ENCODE measurements at places on chromosomes 12 and 14.

DNA sequence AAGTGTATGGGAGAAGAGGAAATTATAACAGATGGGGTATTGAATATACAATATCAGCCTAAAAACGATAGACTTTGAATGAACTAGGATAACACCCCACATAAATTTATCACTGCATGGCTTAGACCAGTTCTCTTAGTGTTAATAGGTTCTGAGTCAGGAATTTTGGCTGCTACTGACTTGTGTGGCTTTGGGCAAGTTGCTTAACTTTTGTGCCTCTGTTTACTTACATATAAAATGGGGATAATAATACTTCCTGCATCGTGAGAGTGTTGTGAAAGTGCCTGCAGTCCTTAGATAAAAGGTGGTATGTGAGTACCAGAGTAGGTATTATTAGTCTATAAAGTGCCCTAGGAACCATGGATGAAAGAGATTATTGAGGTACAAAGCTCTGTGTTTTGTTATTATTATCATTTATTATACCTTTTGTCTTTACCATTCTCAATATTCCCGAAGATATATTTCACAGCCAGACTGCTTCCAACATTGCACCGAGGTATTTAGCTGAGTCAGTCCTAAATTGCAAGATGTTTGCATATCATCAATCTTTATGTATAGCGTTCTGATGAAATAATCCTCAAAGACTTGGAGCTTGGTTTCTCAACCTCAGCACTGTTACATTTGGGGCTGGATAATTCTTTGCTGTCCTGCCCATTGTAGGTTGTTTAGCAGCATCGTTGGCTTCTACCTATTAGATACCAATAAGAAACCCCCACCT is 2.3 kb upstream of the PAWR start:
- no peak for DNase-seq

- no peak for DNase-seq
Observed at GRCh38 chr14:24808412-24808811, 174.4 kb upstream of the GZMB start.

GRCh38 chr12:95326445-95326844 is 108.8 kb downstream of the VEZT start:
- DNase-seq = no peak

DNA sequence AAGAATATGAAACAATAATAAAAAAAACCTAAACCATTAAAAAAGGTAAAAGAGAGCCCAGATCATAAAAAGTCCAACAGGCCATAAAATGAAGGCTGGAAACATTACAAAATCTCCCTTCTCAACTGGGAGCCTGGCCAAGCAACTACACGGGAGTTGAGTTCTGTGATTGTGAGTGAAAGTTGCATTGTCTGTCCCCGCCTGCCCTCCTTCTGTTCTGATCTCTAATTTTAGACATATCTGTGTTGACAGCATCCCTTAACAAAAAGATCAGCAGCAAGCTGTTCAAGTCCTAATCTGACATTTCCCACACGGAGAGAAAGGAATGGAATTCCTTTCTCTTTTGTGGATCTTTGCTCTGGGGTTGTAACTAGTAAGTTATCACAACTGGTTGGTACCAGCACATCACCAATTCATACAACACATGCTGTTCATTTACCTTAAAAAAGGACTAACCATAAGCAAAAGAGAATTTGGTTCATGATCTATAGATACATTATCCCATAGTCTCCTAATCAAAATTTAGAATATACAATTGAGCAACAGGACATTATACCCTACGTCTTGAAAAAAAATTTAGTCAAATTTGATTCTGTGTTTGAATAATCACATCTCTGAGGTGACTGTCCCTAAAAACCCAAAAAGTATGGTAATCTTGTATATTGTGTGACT is 205.1 kb upstream of the GZMB start:
- DNase-seq = no peak

- no peak for DNase-seq
Observed at GRCh38 chr14:22380571-22381407, 208.2 kb downstream of the DAD1 start.

DNA sequence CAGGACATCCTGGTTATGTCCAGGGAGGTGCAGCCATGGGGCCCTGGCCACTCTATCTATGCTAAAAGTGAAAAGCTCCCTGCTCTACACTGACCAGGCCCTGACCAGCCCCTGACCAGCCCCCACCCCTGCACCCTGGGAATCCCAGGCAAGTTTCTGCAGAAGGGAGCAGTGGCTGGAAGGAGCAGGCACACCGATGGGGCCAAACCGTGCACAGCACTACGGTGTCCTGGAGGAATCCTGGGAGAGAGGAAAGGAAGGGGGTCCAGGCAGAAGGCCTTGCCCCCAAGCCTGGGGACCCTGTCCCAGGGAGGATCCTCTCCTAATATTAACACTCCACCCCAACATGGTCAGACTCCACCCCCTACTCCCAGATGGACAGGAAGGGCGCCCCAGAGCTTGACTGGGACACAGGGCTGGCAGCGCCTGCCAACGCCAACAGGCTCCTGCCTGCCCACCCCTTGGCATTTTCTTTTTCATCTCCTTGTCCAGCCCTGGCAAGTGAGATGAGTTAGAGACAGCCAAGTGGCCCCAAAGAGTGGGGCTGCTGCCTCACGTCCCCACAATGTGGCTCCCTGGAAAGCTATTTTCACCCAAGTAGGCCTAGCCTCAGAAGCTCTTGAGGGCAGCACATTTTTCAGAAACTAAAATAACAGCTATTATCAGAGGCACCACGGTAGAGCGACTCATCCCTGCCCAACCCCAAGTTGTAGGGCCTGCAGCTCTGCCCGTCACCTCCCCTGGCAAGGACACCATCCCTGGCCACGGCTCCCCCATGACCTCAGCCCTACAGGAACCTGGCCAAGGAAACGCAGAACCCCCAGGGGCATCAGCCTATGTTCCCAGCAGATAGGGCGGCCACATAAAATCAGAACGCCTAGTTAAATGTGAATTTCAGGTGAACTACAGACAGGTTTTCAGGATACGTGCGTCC is 82.6 kb downstream of the SCARB1 start:
- DNase-seq = no peak

- DNase-seq = no peak
Observed at GRCh38 chr12:25785134-25785533, 173.3 kb upstream of the RASSF8 start.

DNA sequence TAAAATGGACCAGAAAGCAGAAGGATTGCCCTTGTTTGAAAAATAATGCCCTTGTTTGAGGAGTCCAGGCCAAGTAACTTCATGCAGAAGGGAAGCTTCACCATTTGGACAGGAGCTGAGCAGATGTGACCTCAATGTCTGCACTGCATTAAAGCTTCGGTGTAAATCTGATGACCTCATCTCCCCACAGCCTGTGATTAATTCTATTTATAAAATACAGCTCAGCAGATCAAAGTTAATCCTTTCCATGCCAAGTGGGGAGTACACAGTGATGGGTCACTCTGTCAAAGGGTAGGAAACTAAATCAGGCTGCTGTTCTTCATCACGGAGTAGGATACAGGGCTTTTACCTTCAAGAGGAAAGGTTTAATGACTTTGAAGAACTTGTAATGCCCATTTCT is 533.7 kb downstream of the RPS29 start:
- DNase-seq = no peak

GRCh38 chr14:79831195-79831892 is 380.0 kb downstream of the DIO2 start:
- DNase-seq = no peak

- DNase-seq = no peak
Observed at GRCh38 chr12:111607239-111607638, 8.1 kb upstream of the ATXN2 start.

- DNase-seq = no peak
Observed at GRCh38 chr14:33098016-33098415, 159.3 kb downstream of the NPAS3 start.

GRCh38 chr12:52787324-52788191 is 8.4 kb downstream of the KRT3 start:
- DNase-seq = no peak

DNA sequence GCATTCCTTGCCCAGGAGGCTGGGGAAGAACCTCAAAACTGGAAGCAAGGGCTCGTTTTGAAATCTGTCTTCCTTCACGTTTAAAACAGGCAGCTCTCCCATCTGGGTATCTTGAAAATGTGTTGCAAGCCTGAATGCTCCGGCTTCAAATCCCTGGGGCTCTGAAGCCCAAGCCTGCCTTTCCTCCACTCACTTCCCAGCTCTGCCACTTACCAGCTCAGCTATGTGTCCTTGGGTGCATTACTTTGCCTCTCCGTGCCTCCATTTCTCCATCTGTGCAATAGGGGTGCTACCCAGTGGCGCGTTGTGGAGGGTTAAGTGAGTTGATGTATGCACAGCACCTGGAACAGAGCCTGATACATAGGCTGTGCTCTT is 97.6 kb downstream of the GCH1 start:
- no peak for DNase-seq

DNA sequence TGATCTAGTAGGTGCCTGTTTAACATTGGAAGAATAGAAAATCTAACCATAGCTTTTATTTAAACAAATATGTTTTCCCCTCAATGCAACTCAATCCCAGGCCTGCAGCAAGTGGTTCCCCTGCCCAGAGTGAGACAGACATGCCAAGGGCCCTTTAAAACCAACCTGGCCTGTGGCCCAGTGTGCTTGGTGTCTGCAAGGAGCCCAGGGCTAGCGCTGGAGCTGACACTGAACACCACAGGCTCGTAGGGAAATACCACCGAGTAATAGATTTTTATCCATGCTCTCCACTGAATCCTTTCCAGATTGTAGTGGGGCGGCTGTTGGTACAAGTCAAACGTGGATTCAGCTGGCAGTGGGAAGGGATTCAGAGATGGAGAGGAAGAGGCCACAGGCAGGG is 95.6 kb upstream of the NRXN3 start:
- DNase-seq = no peak
